ENCODE measurements at places on chromosomes 11 and 22.

DNA sequence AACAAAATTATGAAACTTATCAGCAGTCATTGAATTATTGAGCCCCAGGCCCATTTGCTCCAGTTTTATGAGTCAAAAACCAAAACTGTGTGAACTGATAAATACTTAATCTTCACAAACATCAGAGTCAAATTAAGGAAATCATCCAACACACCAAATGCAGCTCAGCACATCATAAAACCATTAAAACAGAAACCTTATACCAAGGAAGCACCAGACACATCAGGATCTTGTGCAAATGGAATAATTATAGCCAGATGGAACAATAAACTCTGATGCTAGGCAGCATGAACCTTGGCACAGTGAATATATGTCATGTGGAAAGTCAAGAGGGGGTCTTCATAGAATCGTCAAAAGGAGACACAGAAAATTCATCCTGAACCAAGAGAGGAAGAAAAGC, 410.7 kb upstream of the API5 start:
- no peak for DNase-seq

GRCh38 chr11:134612140-134613030, 200.3 kb upstream of the B3GAT1 start:
- no peak for DNase-seq

GRCh38 chr11:14587258-14587657, 56.3 kb upstream of the PDE3B start:
- DNase-seq: no peak

GRCh38 chr11:116404462-116404798, 368.4 kb downstream of the BUD13 start:
- DNase-seq: no peak

GRCh38 chr11:131746201-131746600, 375.8 kb downstream of the NTM start:
- no peak for DNase-seq

DNA sequence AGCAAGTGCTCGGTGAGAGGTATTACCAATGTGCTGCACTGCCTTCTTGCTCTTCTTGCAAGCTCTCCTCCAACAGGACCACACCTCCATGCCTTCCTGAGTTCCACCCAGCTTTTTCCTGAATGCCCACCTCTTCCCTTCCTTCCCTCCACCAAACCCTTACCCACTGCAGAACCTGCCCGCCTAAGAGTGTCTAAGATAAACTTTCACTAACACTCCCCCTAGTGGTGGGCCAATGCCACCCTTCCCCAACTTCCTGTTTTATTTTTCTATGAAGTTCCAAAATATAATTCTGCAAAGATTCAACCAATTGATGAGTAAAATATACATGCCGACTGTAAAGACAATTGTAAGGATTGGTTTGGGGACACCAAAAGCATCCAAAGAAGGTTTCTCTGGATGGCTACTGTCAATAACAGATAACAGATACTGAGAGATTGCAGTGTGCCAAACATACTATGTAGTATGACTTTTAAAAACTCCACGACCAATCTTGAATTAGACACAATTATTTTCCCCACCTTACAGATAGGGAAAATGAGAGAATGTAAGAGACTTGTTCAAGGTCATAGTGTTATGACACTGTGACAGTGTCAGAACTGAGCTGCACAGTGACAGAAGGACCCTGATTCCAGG, 38.6 kb upstream of the BMAL1 start:
- peak; percentile 52 for DNase-seq

DNA sequence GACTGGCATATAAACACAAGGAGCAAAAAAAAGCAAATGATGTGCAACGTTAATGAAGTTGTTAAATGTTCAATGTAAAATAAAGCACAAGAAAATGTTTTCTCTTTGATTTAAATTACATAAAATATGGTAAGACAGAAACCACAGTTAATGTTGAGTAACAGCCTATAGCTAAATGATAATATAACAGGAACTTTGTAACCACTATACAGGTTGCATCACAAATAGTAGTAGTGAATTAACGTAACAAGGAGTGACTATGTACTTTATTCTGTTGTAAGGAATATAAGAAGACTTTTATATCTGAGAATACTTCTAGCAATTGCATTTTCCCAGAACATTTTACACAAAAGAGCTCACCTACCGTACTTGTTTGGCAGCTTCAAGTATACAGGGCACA, 16.9 kb downstream of the SAAL1 start:
- no peak for DNase-seq

DNA sequence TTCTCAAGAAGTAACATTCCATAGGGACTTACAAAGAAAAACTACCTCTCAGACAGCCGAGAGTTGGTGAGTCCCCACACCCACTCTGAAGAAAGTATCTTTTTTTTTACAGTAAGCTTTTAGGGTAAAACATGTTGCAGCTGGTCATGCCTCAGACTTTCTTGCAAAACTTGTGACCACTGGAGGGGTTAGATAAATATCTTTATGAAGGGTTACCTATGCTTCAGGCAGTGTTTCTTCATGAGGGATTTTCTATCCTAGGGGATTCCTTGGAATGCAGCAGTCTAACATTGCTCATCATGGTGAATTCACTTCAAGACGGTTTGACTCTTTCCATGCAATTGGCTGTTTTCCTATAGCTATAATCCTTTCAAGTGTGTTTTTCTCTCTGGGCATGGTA, 20.8 kb upstream of the SNX19 start:
- no peak for DNase-seq

DNA sequence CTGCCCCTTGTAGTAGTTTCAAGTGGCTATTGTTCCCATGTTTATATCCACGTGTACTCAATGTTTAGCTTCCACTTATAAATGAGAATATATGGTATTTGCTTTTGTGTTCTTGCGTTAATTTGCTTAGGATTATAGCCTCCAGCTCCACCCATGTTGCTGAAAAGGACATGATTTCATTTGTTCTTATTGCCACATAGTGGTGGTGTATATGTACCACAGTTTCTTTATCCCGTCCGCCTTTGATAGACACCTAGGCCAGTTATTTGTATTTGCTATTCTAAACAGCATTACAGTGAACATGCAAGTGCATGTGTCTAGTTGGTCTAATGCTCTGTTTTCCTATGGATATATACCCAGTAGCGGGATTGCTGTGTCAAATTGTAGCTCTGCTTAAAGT, 6.8 kb downstream of the OR51B2 start:
- DNase-seq: no peak

- DNase-seq: no peak
Observed at GRCh38 chr11:117187007-117187406, 8.5 kb downstream of the SIDT2 start.

- DNase-seq: no peak
Observed at GRCh38 chr22:36156119-36156514, 4.4 kb downstream of the APOL3 start.

DNA sequence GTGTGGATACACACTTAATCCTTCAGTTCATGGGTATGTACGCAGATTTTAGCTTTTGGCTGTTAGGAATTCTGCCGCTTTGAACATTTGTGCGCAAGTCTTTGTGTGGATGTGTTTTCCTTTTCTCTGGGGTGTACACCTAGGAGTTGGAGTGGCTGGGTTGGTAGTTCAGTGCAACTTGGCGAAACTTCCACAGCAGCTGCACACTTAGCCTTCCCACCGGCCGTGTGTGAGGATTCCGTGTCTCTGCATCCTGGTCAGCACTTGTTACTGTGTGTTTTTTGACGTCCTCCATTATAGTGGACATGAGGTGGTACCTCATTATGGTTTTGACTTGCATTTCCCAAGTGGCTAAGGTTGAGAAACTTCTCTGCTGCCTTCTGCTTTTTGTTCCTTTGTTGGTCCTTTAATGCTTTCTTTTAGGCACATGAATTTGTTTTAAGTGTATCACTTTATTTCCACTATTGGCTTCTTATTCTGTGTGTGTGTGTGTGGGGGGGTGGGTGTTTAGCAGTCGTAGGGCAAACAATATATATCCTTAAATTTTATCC, 72.1 kb upstream of the SLC25A18 start:
- DNase-seq: no peak

- no peak for DNase-seq
Observed at GRCh38 chr22:45843031-45843430, 133.9 kb downstream of the WNT7B start.

DNA sequence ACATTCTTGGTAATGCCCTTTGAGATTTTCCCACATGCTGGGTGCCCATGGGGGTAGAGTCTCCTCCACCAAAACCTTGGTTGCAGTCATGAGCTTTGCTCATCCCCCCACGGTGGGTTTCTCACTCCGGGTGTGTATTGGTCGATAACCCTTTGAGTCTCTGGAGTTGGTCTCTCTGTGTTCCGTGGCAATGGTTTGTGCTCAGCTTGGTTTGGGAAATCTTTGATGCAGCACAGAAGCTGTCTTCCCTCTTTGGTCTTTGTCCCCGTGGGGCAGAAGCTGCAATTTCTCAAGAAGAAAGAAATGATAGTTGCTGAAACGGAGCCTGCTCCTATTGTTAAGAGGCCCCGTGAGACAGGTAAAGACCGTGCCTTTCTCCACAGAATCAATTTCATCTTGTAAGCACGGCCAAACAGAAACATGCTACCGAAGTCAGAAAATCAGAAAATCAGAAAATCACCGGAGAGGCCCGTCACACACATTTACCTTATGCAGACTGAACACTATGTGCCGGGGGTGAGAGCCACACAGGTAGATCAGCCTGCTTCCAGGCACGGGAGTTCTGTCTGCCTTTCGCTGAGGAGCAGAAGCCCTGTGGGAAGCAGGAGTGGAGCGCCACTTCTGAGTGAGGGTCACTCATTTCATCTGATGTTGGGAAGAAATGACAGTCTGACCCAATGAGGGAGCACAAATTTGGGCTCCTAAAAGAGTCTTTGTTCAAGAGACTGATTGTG, 186.1 kb downstream of the TBC1D22A start:
- DNase-seq: no peak

DNA sequence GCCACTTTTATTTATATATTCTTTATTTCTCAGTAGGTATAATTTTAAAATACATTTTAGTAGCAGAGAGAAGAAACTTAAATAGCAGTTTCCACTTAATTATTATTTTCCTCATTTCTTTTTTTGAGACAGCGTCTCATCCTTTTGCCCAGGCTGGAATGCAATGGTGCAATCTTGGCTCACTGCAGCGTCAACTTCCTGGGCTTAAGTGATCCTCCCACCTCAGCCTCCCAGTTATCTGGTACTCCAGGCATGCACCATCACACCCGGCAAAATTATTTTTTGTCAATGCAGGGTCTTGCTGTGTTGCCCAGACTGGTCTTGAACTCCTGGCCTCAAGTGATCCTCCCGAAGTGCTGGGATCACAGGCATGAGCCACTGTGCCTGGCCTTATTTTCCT, 38.3 kb downstream of the ATG13 start:
- no peak for DNase-seq

DNA sequence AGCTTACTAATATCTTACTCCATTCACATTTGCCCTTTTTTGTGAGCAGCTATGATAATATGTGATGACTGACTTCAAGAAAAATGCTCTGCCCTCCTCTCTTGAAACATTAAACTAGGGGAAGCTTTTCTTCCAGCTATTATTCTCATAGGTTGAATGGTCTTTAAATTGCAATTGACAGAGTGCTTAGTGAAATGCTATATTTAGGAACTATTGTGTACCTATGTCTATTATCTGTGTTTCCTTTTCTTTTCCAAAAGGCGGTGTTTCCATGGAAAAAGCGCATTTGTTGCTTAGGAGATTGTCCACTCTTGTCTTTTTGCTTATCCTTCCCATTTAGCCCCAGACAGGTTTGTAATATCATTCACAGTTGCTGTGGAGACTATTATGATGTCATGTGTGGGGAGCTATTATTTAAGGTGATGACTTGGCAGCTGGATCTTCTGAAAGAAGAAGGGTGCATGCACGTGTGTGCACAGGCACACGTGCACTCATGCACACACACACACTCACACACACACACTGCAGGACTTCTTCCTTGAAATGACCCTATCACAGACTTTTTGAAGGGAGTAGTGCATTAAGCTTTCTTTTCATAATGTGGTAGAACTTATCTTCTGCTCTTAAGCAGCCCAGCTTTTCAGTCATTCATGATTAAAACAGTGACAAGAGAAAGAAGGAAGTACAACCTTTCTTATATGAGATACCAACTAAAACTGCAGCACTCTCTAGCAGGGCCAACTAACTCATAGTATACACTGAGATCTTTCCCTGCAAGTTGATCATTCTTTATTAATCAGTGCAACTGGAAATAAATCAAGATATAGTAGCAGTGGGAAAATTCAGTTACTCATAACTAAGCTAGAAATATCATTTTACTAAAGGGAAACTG, 340.8 kb upstream of the MTNR1B start:
- peak; percentile 92 for DNase-seq

DNA sequence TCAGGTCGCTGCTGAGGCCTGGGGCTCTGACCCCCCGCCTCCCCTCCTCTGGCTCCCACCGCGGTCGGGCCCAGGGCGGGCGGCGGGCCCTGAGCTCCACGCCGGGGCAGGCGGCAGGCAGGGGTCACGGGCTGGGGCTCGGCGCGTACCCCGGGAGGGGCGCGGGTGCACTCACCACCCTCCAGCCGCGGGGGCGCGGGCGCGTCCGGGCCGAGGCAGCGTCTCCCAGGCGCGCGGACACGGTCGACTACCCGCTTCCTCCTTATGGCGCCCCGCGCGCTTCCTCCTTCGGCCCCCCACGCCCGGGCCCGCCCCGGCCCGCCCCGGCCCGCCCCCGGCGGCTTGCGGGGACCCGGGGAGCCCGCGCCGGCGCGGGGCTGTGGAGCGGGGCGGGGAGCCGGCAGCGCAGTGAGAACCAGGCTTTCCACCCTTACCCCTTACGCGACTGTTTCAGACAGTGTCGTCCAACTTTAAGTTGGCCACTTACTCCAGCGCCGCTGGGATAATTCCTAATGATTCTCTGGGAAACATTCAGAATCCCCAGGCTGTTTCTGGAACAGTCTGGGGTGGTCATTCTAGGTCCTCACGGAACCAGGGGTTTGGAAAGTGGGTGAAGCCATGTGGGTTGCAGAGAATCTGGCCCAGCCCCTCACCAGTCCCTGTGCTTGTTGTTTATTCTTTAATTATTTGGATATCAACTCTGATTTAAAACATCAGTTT, at the start of gene BID:
BID (minus strand) TSS at position 264 of the 720 bp plus-strand sequence. CDS start 24,353 bp downstream, outside the sequence.
- DNase-seq: no peak

DNA sequence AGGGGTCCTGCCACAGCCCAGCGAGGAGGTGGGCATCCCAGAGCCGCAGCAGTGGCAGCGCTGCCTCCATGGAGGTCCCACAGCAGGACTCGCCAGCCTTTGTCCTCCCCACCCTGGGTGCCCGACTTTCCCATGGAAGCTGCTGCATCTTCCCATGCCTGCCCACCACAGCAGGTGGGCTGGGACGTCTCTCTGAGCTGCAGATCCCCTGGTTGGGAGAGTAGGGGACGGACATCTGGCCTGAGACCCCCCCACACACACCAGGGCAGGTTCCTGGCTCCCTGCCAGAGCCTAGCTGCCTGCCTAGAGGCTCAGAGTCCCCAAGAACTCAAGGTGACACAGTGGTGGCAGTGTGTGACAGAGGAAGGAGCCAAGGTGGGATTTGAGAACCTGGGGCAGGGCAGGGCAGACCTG, 21.5 kb upstream of the PRR5 start:
- no peak for DNase-seq
